Activated CD4-positive, alpha-beta T cell treated with anti-CD3 and anti-CD28 coated beads, Interleukin-2, amount 10 ng/mL, durations not matched to agents 24 days and 14 days (primary cell): ENCODE measurements at places on chromosomes 4 and X. TPM values are rescaled to one million over a fixed set of nuclear protein-coding genes. Genes with fewer than 3 reads are reported as not detected.
A peak's percentile ranks its signal among the peaks of the same experiment; 100 is the strongest.

Gene SCML2
- 2.9 and 3.3 TPM in 2 replicates for total RNA-seq

DNA sequence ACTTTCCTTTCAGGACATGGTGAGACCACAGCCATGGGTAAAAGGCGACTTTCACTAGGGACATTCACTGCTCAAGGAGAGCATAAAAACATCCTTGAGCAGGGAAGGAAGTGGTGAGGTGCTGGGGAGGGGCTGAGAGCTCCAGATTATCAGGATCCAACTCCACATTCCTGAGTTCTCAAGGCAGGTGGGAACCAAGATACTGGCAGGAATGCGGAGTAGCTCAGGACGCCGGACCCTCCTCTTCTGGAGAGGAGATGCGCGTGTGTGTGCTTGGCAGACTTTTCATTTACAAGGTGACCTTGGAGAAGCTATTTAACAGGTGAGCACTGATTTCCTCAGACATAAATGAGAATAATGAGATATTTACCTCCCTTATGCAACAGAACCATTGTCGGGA is 41.3 kb upstream of the TXK start:
- DNase-seq = no peak

DNA sequence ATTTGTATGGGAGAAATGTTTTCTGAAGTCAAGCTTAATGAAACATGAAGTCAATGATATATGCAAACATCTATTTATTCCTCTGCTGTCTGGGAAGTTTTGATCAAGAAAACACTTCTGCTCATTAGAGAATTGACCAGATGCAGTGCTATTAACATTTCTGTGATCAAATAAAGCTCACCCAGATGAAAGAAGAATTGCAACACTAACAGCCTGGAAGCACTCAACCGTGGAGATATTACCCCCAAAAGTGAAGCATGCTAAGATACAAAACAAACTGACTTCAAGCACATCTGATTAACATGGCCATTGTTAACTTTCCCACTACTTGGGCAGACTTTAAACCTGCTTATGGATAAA is 73.7 kb upstream of the GUCY1A1 start:
- no peak for DNase-seq

DNA sequence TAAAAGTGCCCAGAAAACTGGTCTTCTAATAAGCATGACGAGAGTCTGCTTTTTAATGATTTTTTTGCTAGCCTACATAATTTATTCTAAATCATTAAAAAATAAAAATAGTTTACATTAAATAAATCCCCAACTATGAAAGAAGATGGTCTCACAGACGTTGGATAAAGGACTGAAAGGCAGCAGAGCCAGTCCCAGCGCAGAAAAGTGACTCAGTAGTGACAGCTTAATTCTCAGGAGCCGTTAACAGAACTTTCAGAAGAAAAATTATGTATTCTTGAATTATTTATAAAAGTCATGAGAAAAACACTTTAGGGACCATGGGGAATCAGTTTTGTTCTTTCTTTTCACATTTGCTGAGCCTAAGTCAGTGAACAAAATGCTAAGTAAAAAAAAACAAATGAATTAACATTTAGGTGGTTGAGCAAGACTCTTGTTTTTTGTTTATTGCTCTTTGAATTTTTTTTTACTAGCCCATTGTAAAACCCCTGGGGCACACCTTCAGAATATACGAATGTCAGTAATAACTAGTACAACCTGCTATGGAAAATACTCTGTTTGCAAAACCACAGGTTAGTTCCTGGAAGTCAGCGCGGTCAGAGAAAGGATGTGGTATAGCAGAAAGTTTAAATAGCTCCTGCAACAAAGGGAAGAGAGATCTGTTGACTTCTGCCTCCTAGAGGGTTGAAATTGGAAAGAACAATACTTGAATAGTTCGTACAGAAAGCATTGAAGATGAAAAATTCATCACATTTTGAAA is 50.4 kb upstream of the CCDC160 start:
- DNase-seq = peak; percentile 92

- DNase-seq = no peak
These were observed 878.3 kb downstream of the FSTL5 start for GRCh38 chr4:161285461-161285860.

GRCh38 chr4:174418640-174419212 is 103.6 kb downstream of the HPGD start:
- DNase-seq = no peak

- no peak for DNase-seq
These were observed 63.0 kb upstream of the RBPJ start for GRCh38 chr4:26257850-26258249.
